ENCODE measurements at places on chromosomes 2 and 18.
A peak's percentile ranks its signal among the peaks of the same experiment; 100 is the strongest.

DNA sequence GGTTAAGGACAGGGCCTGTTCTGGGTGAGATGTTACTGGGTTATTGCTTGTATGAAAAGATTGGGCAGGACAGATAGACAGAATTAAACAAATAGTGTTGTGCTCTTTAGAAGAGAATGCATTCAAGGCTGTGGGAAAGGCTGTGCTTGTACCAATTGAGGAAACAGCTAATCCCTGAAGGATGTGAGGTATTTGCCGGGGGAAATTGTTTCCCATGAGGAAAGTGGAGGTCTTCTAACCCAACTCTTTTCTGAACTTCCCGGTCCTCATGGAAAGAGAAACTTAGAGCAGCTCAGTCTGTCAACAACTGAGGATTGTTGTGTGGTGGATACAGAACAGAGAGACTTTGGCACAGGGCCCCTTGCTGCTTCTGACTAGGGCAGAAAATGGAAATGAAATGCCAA, 9.5 kb downstream of the SLC1A4 start:
- DNase-seq = no peak

DNA sequence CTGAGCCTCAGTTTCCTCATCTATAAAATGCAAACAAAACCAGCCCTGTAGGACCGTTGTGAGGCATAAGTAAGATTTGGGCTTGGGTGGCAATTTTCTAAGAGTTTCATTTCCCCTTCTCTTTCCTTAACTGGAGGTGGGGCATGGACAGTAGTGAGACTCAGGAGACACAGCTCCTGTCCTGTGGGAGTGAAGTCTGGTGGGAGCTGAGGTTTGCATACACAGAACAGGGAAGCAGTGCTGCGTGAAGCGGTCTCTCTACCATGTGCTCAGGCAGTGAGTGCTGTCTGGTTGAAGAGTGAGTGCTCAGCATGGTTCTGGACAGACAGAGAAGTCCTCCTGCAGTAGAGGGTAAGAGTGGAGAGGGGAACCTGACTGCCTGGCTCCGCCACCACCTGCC, 62.3 kb upstream of the MCFD2 start:
- DNase-seq = no peak

DNA sequence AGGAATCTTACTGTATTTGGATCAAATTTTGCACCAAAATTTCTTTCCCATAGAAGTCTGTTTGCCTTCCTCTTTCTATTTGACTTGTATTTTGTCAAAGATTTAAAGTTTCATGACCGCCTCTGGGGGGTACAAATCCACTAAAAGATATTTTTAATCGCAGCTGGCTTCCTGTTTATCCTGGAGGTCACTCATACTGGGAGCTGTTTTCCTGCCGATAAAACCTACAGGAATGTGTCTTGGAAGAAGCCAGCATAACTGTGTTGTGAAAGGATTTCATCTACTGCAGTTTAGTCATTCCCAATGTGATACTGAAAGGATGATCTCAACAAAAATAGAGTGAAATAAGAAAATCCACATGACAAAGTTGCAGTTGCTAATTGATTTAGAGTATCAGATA, 184.0 kb downstream of the RIT2 start:
- DNase-seq = no peak

DNA sequence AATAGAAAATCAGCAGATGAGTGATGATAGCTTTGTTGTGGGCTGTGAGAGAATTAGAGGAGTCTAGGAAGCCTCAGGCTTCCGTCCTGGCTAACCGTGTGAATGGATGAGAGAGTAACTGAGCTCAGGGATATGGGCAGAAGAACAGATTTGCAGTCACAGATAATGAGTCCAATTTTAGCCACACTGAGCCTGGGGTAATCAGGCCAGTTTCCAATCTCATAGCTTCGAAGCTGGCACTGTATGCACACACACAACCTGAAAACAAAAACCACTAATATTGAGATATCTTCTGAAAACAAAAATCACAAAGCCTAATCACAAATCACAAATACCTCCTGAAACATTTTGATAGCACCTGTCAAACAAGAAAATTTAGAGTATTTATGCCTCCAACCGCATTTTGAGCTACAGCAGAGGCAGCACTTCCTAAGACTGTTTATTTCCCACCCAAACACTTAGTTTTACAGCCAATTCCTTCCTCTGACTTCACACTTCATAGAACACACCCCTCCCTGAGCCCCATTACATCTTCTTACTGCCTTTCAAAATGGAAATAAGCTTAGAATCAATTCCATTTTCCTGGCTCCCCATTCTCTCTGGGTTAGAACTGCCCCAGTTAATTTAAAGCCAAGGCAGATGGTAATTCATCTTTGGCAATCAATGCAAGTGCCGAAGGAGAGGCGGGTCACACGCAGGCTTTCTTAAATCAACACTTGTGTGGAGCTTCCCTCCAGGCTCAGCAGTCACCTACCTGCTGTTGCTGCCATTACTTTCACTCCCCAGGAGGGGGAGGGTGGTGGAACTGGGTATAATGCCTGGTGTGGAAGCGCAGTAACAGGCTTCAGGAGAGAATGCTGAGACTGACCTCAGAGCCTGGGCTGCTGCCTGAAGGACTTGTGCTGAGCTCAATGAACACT, 18.9 kb downstream of the TTR start:
- peak; percentile 36 for DNase-seq

GRCh38 chr2:174325373-174326160, 9.2 kb upstream of the SP9 start:
- no peak for DNase-seq

- no peak for DNase-seq
Observed at GRCh38 chr2:135132314-135132713, 80.2 kb downstream of the RAB3GAP1 start.

GRCh38 chr2:59585655-59586054, 967.8 kb downstream of the BCL11A start:
- DNase-seq = no peak
